ENCODE measurements at places on chromosomes 1 and 21. TPM values are rescaled to one million over a fixed set of nuclear protein-coding genes. Genes with fewer than 3 reads are reported as not detected.
A peak's percentile ranks its signal among the peaks of the same experiment; 100 is the strongest.

DNA sequence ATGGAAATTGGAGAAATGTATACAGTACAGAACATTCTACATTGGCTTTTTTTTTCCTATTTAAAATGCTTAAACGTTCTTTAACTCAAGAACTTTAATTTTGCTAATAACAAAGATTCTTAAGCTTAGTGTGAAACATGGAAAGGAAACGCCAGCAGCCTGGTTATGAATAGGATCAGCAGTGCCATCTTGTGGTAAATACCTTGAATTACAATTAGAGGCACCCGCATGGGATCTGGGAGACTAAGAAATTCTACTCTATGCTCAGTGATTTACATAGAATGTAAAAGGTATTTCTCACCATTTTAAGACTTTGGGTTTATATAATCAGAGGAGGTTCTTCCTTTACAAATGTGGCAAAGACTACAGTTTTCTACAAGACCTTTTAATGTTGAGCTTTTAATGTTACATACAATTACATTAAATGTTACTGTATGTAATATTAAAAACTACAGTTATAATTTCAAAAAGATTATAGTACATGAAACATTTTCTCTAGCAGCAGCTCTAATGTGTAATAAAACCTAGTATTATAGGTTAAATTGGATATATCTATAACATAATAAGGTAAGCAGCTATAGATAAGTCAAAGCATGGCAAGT lies 32.1 kb upstream of the APOBEC4 start:
- peak; percentile 42 for DNase-seq

- DNase-seq: no peak
These were observed 350.9 kb upstream of the SPAG17 start for GRCh38 chr1:118535901-118536300.

DNA sequence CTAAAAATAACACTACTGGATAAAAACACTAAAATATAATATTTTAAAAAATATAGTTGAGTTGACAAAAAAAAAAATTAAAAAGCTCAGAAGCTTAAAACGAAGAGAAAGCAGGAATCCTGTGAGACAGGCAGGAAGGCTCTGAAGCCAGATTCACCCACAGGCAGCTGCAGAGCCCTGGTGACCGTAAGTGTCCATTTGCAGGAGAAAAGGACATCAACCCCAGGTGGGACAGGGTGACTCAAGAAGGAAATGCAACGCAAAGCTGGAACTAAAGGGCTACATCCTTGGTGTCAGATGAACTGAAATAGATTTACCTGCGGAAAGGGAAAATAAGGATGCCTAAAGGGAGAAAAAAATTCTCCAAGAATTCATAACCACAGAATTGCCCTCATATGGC lies 46.8 kb downstream of the USP24 start:
- DNase-seq: no peak

DNA sequence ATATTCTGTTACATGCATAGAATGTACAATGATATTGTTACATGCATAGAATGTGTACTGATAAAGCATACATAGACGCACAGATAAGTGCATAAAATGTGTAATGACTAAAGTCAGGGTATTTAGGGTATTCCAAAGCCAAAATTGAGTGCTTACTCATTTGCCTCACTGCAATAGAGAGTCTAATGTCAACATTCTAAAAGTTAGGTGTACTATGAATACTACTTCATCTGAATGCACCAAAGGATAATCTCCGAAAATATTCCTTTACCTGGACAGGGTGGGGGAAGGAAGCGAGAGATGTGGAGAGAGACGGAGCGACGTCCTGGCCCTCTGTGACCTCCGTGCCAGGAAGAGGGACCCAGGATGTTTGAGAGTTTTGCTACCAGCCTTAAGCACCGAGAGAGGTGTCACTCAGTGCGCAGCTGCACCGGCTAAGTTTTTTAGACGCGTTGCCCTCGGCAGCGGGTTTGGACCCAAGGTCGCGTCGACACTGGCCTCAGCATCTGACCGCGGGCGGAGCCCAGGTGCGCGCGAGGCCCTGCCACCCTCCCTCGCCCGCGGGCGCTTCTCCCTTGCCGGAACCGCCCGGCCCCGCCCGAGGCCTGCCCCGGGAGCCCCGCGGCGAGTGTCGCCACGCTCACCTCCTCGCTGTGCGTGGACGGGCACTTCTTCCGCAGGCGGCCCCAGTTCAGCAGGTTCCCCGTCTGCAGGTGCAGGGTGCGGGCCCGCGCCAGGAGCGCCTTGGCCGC lies 660 bp downstream of the GCLM start:
- peak; percentile 61 for DNase-seq

GRCh38 chr1:243363832-243364231 lies 108.0 kb downstream of the SDCCAG8 start:
- no peak for DNase-seq

GRCh38 chr1:168824418-168825065 lies 95.5 kb upstream of the DPT start:
- DNase-seq: no peak

ITLN2 gene
- total RNA-seq: not detected

GRCh38 chr1:108009603-108010195 lies 44.7 kb upstream of the VAV3 start:
- no peak for DNase-seq

DNA sequence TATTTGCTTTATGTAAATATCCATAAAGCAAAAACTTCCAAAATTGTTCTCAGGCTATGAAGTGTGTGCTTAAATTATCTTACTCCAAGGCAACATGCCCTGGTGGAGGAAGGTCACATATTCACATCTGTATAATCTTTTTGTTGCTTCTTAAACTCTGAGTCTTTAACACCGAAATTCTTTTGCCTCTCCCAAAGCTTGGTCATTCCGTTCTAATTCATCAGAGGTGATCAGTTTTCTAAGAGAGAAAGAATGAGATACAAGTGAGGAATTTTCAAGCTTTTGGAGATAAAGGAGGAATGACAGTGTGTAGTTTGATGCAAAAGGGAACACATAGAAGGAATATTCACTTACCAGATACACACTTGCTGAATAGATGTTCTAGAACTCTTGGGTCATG lies 561.7 kb downstream of the LTN1 start:
- DNase-seq: no peak

GRCh38 chr1:20078711-20079110 lies 8.7 kb downstream of the PLA2G5 start:
- no peak for DNase-seq

DNA sequence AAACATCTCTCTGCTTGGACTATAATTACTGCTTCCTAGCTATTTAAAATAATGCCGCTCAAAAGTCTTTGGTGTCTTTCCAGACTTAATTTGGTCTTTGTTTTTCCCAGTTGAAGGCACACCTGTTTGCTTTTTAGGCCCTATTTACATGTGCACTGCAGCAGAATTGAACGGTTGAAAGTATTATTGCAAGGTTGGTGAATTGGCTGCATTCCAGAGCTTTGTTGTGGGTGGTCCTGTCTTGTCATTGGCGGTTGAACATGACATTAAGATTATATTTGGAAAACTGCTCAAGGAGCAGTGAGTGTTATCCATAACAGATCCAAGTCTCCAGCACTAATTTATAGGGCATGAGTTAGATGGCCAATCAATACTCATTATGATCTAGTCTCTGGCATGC lies 656.3 kb downstream of the PTPRC start:
- DNase-seq: no peak

DNA sequence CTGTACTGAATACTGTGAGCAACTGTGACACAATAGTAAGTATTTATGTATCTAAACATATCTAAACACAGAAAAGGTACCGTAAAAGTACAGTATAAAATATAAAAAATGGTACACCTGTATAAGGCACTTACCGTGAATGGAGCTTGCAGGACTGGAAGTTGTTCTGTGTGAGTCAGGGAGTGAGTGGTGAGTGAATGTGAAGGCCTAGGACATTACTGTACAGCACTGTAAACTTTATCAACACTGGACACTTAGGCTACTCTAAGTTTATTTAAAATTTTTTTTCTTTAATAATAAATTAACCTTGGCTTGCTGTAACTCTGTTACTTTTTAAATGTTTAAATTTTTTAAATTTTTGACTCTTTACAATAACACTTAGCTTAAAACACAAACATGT lies 24.5 kb upstream of the SHCBP1L start:
- no peak for DNase-seq

DNA sequence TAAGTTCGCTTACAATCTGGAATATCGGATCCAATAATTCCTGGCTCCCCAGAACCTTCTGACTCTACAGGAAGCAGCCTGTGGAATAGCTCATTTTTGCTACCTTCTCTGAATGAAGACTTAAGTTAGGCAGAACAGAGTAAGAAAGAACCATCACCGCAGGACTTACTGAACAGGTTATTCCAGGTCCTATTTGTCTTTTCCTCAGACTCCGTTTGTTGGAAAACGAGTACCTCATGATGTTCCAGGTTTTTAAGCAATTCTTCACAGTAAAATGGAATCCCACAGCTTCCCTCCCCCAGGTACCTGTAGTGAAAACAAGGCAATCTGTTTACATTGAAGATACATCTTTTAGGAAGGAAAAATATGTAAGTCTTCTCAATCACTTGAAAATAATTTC lies 59.8 kb downstream of the ADCY10 start:
- DNase-seq: no peak

GRCh38 chr1:45038661-45039364 lies 26.8 kb downstream of the UROD start:
- no peak for DNase-seq

DNA sequence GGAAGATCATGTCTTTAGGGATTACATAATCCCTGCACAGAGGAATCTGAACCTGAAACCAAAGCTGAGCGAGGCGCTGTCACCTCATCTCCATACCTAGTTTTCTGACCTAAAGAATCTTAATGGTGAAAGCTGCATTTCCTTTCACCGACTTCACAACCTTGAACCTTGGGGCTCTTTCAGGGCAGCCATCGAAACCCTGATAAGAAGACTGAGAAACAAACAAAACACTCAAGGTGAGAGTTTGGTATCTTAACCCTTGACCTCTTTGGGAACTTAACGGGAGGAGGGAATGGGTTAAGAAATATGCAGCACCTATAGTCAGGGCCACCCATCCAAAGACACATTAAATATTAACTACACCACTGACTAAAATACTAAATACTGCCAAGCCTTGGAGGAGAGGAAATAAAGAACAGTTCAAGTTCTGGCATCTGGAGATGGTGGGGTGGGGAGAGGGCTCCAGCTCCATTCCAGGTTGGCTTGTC lies 2.0 kb downstream of the C1orf116 start:
- no peak for DNase-seq

- DNase-seq: no peak
These were observed 164.9 kb downstream of the ST6GALNAC3 start for GRCh38 chr1:76239470-76239918.

DNA sequence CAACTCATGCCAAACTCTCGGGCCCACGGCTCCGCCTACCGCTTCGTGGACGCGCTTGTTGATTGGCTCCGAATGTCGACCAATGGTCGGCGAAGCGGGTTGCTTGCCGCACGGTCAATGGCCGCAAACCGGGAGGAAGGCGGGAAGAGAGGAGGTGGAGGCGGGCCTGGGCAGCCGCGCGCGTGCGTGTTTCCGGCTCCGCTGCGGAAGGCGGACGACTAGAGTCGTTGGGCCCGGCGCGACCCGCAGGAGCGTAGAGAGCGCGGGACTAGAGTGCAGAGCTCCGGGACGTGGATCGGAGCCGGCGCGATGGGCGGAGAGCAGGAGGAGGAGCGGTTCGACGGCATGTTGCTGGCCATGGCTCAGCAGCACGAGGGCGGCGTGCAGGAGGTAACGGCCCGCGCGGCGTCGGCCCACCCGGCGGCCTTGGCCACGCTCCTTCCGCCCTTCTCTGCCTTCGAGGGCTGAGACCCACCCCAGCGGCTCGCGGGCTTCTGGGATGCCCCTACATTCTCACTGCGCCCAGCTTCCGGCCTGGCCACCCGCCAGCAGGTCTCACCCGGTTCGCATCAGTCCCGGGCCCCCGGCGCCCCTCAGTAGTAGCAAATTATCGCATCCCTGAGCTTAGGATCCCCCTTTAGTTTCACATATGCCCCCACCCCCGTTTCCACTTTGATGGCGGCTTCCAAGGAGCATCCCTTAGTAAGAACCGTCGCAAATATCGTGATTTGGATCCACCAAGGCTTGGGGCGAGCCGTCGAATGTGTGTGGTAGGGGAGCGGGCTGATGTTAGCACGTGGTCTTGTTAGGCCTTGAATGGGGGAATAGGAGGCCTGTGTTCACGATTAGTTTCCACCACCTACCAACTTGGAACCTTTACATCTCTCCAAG lies at the start of gene NUDC:
Gene NUDC (plus strand): TSS at position 204 of the 891 bp plus-strand sequence. CDS start 106 bp downstream, at position 310.
- peak; percentile 98 for DNase-seq

DNA sequence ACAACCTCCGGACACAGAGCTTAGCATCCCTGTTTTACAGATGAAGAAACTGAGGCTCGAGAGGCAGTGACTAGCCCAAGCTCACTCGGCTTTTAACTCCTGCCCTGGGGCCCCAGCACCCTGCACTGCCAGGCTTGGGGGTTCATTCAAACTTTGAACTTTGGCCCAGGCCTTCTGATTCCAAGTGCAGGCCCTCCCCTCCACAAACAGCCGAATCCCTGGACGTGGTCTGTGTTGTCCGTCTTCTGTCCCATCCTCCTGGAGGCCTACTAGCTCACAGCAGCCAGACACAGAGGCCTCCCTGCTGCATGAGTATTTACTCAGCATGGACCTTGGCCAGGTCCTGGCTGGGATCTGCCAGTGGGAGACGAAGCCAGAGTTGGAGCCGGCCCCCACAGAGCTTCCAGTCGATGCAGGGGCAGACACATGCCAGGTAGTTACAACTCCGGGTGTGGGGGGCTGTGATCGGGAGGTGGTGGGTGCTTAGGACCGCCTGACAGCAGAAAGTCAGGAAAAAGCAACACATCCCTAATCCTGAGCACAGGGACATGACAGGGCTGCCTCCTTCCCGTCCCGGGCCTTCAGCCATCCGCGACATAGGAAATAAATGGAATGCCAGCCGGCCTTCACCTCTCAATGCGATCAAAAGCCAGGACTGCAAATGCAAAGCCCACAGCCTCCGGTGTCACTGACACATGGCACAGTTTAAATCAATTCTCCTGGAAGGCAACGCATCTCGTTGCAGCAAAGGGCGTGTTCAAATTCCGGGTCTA lies 7.4 kb downstream of the IFFO2 start:
- DNase-seq: no peak

DNA sequence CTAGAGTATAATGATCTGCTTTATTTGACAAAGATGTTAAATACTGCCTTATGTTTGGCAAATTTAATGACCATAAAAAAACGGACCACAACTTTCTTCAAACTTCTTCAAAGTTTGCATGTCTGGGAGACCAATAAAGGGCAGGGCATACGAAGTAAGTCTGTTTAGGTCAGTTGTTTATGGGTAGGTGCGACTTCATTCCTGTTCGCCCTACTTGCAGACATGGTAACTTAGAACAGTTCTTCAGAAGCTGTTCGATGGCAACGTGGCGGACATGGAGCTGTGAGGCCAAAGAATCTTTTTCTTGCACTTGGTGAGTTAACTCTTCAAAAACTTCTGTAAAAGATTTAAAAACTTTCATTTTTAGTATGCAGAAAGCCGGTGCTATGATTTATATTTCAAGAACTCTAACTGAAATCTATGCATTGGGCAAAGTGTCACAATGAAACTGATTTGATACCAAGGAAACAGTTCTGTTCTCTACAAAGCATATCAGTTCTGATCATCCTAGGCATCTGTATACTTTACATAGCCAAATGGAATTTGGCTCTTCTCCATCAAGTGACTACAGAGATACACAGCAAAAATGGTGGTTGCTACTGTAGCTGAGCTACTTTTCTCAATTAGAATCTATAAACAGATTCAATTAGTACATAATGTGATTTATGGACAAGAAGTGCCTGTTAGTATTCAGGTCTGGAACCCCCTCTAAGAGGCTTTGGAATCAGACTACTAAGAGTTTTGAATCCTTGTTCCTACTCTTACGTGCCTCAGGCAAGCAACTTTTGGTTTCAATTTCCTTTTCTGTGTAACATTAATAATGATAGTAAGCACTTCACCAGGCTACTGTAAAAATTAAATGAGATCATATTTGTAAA lies 25.7 kb downstream of the C21orf91 start:
- DNase-seq: no peak

FLAD1 gene
- 40.4 TPM for total RNA-seq
